ENCODE measurements at places on chromosomes 11 and 22.

DNA sequence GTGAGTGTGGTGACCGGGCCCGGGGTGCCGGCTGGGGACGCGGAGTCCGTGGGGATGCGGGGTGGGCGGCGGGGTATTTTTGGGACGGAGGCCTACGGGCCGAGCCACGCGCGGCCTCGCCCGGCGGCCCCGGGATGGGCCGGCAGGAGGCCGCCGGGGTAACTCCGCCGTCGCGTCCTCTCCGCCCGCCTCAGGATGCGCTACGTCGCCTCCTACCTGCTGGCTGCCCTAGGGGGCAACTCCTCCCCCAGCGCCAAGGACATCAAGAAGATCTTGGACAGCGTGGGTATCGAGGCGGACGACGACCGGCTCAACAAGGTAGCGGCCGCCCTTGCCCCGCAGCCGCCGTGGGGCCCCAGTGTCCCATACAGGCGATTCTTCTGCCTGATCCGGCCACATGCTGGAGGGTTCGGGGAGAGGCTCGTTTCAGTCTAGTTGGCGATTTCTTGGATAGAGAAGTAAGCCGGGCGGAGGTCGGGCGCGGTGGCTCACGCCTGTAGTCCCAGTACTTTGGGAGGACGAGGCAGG, 337 bp downstream of the RPLP2 start:
- no peak for DNase-seq

- DNase-seq: no peak
These were observed 16.8 kb downstream of the SERPING1 start for GRCh38 chr11:57614234-57614772.

- DNase-seq: peak; percentile 27
These were observed 78.8 kb downstream of the DDIAS start for GRCh38 chr11:82980292-82980691.

- no peak for DNase-seq
These were observed 20.7 kb upstream of the CECR2 start for GRCh38 chr22:17348464-17349103.

DNA sequence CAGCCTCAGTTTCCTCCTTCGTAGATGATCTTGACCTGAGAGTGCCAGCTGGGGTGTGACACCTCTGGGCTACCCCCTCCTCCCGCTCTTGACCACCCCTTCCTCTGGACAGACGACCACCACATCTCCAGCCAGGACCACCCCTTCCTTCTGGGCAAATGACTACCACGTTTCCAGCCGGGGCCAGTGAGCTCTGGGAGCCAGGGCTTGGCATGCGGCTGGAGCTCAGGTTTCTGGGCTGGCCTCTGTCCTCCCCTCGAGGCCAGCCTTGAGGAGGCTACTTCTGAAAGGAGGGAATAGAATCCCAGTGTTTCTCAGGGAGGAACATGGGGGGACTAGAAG, 120.9 kb downstream of the KCNQ1OT1 start:
- DNase-seq: no peak

DNA sequence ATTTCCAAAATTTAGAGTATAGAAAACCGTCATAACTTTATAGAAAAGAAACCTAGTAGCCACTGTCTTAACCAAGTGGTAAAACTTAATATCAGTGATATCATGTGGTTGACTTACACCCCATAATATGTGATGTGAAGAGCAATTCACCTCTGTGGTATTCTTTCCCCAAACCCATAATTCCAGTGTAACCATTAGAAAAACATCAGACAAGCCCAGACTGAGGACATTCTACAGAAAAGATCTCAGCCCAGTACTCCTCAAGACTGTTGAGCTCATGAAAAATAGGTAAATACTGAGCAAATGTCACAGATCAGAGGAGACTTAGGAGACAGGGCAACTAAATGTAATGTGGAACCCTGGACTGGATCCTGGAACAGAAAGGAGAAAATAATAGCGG, 134.6 kb downstream of the PGR start:
- DNase-seq: no peak

DNA sequence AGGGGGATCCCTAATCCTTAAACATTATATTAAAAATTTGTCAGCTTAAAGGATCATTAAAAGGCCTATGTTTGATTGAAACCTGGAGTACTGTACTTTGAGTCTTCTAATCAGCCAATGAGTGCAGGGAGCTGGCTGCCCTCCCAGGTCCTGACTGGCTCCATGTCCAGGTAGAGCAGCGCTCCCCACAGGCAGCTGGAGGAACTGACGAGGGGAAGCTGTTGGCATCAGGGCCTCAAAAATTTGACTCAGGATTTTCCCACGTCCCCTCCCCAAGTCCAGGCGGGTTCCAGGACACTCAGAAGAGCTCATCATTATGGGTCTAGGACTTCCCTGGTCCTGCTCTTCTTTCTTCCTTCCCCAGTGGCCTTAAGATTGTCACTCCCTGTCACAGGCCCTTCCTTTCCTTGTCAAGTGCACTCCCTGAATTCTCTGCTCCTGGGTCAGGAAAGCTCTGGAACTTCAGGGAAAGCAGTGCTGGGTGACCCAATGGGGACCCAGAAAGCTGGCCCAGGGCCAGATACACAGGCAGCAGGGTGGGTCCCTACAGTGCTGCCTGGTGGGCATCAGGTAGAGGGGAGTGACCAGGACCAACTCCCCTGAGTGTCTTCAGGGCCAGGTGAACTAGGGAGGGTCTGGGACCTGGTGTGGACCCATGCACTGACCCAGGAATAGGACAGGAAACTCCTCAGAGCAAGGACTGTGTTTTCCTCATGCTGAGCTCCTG, 65.5 kb downstream of the GGTLC2 start:
- DNase-seq: no peak

DNA sequence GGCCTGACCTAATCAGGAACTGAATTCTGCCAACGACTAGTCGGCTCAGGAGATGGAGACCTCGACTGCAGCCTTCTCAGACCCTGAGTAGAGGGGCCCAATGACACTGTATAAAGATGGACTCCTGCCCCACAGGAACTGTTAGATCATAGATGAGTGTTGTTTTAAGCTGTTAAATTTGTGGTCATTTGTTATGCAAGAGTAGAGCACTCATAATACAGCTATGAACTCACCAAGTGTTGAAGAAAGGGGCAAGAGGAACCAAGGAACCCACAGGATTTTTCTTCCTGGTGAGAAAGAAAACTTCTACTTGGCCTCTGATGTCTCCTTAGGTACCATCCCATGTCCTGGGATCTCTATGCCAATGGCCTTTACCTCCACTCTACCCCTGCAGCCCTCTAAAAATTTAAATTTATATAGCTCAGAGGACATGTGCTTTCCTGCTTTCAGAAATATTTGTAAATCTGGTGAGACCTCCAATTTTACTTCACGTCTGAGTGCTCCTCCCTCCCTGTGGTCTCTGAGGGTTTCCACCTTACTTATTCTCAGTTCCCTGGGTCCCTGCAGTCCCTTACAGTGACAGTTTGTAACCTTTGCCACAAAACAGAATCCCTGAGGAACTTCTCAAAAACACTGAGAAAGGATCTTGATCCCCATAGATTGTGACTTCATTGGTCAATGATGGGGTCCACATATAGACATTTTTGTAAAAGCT, 256.3 kb upstream of the ARHGAP20 start:
- no peak for DNase-seq

DNA sequence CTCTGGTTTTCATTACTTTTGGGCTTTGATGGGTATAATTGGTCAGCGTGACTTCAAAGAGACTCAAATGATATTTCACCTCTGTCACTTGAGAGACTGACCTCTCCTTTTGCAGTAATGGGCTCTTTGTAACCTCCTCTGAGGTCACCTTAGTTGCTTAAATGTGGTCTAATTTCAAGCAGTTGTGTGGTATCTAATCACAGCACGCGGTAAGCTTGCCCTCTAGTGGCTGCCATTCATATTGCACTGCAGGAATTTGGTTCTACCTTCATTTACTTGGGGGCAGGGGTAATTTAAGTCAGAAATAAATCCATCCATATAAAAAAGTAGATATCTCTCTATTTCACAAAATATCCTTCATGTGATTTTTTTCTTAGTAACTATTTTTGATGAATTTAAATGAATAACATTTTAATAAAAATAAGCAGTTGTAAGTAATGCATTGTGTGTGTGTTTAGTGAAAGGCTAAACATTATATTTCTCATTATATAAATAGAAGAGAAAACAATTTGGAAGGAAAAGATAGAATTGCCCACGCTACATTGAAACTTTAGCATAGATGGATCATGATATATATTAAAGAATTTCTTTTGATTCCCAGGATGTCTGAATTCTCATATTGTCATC, 55.0 kb upstream of the ANO3 start:
- no peak for DNase-seq

GRCh38 chr11:71355281-71355680, 92.9 kb downstream of the DHCR7 start:
- no peak for DNase-seq

GRCh38 chr22:46146329-46146728, 4.0 kb upstream of the PPARA start:
- DNase-seq: no peak

Data from 8988T (cell line).